Progenitor cell of endocrine pancreas (in vitro differentiated cells): ENCODE measurements at places on chromosomes 2 and 18.

DNA sequence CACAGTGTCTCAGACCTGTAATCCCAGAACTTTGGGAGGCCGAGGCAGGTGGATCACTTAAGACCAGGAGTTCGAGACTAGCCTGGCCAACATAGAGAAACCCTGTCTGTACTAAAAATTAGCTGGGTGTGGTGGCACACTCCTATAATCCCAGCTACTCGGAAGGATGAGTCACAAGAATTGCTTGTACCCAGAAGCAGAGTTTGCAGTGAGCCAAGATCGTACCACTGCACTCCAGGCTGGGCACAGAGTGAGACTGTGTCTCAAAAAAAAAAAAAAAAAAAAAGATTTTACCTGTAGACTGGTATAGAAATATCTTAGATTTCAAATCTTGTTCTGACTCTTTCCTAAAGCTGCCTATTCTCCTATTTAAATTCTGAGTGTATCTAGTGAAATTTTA is 7.2 kb upstream of the KLHL29 start:
- peaks cover 54% of the 10 kb centered on the region for H3K27me3 ChIP-seq
- DNase-seq = no peak
- H3K4me3 ChIP-seq = no peak overlapping the region

DNA sequence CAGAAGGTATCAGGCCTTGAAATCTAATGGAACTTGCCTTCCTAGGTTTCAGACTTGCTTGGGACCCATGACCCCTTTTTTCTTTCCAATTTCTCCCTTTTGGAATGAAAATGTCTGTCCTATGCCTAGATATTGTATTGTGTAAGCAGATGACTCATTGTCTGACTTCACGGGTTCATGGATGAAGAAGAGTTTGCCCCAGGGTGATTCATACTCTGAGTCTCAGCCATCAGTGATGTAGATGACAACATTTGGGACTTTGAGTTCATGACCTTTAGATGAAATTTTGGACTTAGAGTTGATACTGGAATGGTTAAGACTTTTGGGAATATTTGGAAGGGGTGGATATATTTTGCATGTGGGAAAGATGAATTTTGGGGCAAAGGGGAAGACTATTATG is 11.2 kb upstream of the SCYGR5 start:
- H3K27ac ChIP-seq = no peak overlapping the region
- no peak overlapping the region for H3K4me3 ChIP-seq
- no peaks in the 10 kb centered on the region for H3K36me3 ChIP-seq
- H3K27me3 ChIP-seq = no peaks in the 10 kb centered on the region
- no peak for DNase-seq

DNA sequence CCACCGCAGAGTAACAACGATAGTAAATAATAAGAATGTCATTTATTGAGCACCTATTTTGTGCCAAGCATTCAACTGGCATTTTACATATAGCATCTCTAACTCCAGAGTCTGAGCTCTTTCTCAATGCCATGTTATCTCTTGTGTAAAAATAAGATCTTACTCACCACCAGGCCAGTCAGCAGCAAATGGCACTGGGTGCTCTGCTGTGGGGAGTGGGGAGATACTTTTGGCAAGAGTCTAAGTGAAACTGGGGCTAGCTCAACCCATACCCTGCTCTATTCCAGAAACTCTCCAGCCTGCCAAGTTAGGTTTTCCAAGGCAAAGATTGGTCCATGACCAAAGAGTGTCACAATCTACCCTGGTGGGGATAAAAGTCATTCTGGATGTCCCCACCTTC is 5.0 kb upstream of the SLC4A3 start:
- H3K27ac ChIP-seq = no peak overlapping the region
- no peak for DNase-seq
- H3K27me3 ChIP-seq = peaks cover 40% of the 10 kb centered on the region
- peaks cover 18% of the 10 kb centered on the region for H3K4me1 ChIP-seq
- H3K36me3 ChIP-seq = no peaks in the 10 kb centered on the region

GRCh38 chr2:6927186-6927585 is 10.0 kb downstream of the RNF144A start:
- H3K4me3 ChIP-seq = no peak overlapping the region
- H3K27me3 ChIP-seq = peaks cover 23% of the 10 kb centered on the region
- H3K27ac ChIP-seq = no peak overlapping the region
- DNase-seq = no peak
- peaks cover 39% of the 10 kb centered on the region for H3K4me1 ChIP-seq

DNA sequence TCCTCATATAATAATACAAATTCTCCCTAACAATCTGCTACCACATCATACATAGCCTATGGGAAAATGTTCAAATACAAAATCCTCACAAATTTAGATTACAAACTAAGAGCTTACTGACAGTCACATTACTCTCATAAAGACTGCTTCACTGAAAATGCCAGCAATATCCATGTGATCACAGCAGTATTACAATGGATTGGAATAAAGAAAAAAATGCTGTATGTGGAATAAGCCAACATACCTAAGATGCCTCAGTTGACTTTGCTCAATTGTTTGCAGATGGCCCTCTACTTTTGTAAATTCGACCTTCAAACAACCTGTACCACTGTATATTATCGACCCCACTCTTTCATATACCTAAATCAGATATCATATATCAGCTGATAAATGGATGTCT is 88.7 kb downstream of the DYM start:
- peaks cover 6% of the 10 kb centered on the region for H3K36me3 ChIP-seq
- no peak for DNase-seq
- no peak overlapping the region for H3K27ac ChIP-seq
- no peaks in the 10 kb centered on the region for H3K27me3 ChIP-seq
- no peak overlapping the region for H3K4me3 ChIP-seq

GRCh38 chr2:74938264-74938663 is 20.2 kb upstream of the POLE4 start:
- H3K4me1 ChIP-seq = peaks cover 14% of the 10 kb centered on the region
- no peaks in the 10 kb centered on the region for H3K27me3 ChIP-seq
- no peaks in the 10 kb centered on the region for H3K36me3 ChIP-seq

DNA sequence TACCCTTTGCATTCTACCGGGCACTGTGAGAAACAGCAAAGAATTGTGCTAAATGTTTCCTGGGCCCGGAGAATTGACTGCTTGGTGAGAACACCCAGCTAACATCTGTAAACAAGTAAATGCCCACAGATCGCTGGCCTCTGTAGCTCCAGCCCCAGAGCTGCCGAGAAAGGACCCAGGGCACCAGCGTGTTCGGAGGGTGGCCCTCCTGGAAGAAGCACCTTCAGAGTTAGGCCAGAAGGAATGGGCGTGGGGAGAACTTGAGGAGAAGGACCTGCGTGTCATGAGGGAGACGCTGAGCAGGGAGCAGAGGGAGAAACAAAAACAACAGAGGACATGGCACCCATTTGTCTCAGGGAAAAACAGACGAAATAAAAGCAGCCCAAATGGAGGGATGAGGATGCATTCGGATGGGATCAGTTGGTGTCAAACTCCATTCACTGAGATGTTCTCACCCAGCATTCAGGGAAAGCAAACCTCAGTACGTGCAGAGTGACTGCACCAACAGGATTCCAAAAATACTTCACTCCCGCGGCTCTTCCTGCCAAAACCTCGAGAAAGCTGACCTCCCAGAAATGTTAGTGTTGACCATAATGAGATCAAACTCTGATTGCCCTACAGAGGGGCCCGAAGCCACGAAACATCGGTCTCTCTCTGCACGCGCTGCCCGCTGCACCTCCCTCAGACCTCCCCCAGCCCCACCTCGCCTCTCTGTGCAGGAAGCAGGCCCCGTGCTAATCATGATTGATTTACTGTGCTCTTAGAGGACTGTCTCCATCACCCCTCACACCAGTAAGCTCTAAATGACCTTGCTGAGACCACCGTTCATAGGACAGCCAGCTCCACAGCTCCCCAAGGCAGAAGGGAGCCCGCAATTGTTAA is 376.3 kb upstream of the SALL3 start:
- peaks cover 11% of the 10 kb centered on the region for H3K27me3 ChIP-seq
- no peak overlapping the region for H3K4me3 ChIP-seq
- no peaks in the 10 kb centered on the region for H3K4me1 ChIP-seq
- H3K27ac ChIP-seq = no peak overlapping the region
- no peaks in the 10 kb centered on the region for H3K36me3 ChIP-seq

DNA sequence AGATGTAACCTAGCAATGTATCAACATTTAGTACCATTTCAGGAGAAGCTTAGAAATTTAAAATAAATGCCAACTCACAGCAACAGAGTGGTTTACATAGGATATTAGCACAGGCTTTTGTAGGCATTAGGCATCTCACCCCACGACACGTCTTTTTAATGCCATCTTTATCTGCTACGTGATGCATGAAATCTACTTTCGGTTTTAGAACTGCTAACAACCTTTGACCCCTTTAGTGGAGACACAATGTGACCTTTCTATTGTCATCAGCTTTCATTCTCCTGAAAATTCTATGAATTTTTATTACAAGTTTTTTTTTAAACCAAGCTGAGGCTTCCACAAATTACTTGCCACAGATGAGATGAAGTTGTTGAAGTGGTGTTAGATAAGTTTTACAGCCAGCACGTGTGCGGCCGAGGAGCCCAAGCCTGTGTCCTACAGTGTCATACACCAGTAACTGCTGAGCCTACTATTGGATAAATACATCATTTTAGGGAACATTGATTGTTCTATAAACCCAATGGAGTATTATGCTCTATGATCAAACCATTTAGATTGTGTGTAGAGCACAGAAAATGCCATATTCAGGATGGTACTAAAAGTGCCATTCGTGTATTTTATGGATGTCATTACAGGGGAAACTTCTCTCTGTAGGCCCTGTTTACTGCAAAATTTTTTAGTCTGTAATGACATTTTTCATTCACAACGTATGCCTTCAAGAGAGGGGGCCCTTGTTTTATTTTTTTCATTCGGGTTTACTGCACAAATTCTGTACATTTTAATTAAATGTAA is 151.6 kb downstream of the PTGR3 start:
- no peaks in the 10 kb centered on the region for H3K4me1 ChIP-seq
- no peak for DNase-seq
- H3K4me3 ChIP-seq = no peak overlapping the region
- no peaks in the 10 kb centered on the region for H3K27me3 ChIP-seq

- H3K27me3 ChIP-seq = no peaks in the 10 kb centered on the region
- DNase-seq = no peak
- no peak overlapping the region for H3K27ac ChIP-seq
- H3K4me3 ChIP-seq = no peak overlapping the region
- H3K4me1 ChIP-seq = peaks cover 2% of the 10 kb centered on the region
Measured at GRCh38 chr2:128284841-128285240, 33.8 kb downstream of the HS6ST1 start.

DNA sequence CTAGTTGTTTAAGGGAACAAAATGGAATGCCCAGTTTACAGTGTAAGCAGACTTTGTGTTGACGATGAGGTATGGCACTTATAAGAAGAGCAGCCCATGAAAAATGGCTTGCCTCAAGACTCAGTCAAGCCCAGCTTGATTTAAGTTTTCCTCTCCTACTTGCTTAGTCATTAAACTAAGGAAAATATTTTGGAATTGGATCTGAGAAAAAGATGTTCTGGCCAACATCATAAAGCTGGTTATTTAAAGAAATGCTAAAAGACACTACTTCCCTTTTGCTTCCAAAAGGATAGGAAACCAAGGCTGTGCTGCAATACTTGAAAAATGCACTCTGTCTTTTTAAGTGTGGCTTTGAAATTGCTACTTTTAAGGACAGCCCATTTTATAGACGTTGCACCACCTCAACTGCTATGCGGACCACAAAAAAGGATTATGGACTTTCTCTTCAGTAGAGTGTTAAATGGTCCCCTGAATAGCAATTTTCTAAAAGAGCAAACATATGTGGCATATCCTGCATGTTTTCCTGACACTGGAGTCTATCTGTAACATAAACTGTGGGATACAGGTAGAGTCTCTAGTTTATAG is 32.1 kb downstream of the CCDC141 start:
- peaks cover 11% of the 10 kb centered on the region for H3K4me1 ChIP-seq
- no peak overlapping the region for H3K4me3 ChIP-seq
- H3K27me3 ChIP-seq = no peaks in the 10 kb centered on the region

DNA sequence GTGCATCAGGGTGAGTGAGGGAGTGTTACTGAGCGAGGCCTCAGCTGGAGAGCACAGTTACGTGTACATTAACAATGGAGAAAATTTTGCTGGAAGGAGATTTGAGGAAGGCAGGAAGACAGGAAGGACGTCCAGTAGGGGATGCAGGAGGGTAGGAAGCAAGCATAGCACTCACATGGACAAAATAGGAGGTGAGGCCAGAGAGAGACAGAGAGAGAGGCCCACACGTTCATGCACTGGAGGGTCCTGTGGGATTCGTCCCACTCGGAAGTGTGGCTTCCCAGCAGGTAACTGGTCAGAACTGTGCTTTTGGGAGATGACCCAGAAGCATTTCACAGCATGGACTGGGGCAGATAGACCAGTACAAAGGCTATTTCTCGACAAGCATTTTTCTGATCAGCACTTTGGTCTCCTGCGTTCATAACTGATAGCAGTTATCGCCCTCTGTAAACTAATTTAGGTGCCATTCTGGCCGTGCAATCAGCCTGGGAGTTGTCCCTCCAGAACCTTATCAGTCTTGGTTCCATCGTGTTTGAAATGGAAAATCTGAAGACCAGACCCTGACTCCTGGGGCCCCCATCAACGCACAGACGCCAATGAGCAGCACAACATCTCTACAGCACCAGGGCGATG is 5.7 kb downstream of the LCT start:
- peaks cover 6% of the 10 kb centered on the region for H3K4me1 ChIP-seq
- H3K27ac ChIP-seq = peak overlapping the region; percentile 42
- H3K27me3 ChIP-seq = peaks cover 9% of the 10 kb centered on the region
- DNase-seq = no peak
- no peak overlapping the region for H3K4me3 ChIP-seq

- no peak overlapping the region for H3K27ac ChIP-seq
- DNase-seq = no peak
- no peak overlapping the region for H3K4me3 ChIP-seq
- no peaks in the 10 kb centered on the region for H3K4me1 ChIP-seq
- H3K27me3 ChIP-seq = peaks cover 5% of the 10 kb centered on the region
- no peaks in the 10 kb centered on the region for H3K36me3 ChIP-seq
Measured at GRCh38 chr18:43589611-43590151, 312.4 kb upstream of the SYT4 start.

DNA sequence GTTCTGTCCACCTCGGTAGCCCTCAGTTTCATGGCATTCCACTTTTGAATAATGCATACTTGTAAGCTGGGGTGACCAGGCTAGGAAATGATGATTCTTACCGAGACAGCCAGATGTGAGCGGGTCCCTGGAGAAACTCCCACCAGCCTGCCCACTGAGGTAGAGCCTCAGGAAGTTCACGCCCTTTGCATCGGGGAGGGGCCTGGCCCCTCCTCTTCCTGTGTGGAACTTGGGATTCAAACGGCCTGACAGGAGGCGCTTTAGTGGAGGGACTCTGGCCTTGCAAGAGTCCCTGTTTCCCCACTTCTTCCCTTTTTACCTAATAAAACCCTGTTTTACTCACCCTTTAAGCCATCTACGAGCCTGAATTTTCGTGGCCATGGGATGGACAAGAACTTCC is 44.6 kb downstream of the MRO start:
- no peak overlapping the region for H3K4me3 ChIP-seq
- no peaks in the 10 kb centered on the region for H3K4me1 ChIP-seq
- no peak overlapping the region for H3K27ac ChIP-seq
- H3K36me3 ChIP-seq = peaks cover 3% of the 10 kb centered on the region
- H3K27me3 ChIP-seq = peaks cover 3% of the 10 kb centered on the region

GRCh38 chr2:185738679-185739472 is at the start of gene FSIP2:
Gene FSIP2, plus strand, starts transcription at chr2:185738804. Its CDS starts 91 bp downstream, at chr2:185738895.
- peak within 1 kb of the TSS; percentile 78 for H3K4me3 ChIP-seq
- DNase-seq = peak; percentile 95
- peaks cover 11% of the 10 kb centered on the region for H3K27me3 ChIP-seq
- no peak within 1 kb of the TSS for H3K27ac ChIP-seq
- peaks cover 4% of the 10 kb centered on the region for H3K36me3 ChIP-seq

- no peaks in the 10 kb centered on the region for H3K36me3 ChIP-seq
- no peak for DNase-seq
- H3K27me3 ChIP-seq = no peaks in the 10 kb centered on the region
- no peak overlapping the region for H3K4me3 ChIP-seq
- peaks cover 19% of the 10 kb centered on the region for H3K4me1 ChIP-seq
Measured at GRCh38 chr2:239307921-239308613, 92.8 kb downstream of the HDAC4 start.
